Motor neuron (in vitro differentiated cells): ENCODE measurements at places on chromosomes 1 and 21.

DNA sequence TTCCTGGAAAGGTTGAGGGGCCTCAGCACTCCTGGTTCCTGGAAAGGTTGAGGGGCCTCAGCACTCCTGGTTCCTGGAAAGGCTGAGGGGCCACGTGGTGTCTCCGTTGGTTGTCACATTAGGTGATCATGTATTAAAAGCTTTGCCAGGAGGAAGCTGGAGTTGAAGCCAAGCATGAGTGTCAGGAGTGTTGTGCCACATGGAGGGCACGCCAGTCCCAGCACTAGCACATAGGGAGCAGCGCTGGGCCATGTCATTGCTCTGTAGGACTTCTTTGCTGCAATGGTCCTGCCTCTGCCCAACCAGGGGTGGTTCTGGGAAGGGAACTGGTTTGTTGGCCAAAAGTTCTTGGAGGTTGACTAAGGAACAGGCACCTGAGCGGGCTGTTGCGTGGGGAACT lies 13.3 kb downstream of the ATP5PO start:
- ATAC-seq = no peak

DNA sequence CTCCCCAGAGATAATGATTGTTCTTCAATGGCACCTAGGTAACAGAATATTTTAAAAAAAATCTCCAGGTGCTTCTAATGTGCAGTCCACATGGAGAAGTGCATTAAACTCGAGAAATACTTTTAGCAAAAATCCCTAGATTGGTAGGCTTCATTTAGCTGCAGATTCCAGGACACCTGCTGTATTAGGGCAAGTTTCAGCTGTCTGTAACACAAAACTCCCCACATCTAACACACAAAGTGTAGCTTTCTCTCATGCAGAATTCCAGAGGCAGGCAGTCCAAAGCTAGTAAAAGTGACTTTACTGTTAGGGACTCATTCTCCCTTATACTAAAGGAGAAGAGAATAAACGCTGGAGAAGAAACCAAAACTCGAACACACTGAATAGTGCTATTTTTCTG lies 1414.3 kb upstream of the B3GALT2 start:
- ATAC-seq = no peak

DNA sequence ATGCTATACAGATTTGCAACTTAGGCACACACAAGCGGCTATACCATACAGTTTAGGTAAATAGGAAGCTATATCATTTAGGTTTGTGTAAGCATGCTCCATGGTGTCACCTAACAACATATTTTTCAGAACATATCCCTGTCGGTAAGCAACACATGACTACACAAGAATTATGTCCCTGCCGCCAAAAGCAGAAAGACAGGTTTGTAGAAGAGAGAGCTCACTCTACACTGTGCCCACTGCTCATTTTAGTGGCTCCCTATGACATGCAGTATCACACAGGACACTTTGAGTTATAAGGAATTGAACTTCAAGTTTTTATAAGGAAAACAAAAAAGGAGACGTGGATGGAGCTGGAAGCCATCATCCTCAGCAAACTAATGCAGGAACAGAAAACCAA lies 132.5 kb upstream of the KAZN start:
- no peak for ATAC-seq

DNA sequence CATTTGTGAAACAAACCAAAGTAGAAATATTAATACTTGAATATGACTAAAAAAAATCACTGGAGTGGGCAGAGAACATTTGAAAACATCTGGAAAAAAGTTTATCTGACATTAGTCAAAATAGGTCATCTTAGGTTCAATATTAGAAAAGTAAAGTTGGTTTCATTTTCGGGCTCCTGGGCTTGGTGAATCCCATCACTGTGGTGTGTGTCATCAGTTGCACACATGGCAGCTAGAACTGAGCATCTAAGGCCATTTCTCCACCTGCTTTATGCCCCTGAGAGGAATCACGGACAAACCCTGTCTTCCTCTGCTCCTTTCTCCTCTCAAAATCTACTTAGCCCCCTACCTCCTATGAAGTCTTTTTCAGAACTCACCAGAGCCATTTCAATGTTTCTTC lies 5.4 kb downstream of the HSD11B1 start:
- peak; percentile 32 for ATAC-seq

DNA sequence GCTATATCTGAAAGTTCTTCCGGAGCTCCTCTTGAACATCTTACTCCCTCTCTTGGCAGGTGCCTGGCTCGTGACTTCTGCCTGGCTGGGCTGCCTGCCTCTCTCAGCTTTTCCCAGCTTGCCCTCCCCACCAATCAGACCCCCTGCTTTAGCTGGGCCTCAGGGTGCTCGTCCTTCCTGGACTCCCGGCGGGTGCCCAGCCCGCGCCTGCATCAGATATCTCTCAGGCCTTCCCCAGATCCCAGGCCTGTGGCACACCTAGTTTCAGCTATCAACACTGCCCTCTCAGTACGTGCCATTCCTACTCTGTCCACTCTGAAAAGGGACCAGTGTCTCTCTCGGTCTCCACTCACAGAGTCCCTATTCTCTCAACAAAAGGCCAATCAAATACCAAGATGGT lies 96.5 kb upstream of the CLDN14 start:
- ATAC-seq = no peak

- ATAC-seq = peak; percentile 41
These were observed 40.3 kb upstream of the CNTN2 start for GRCh38 chr1:205002705-205003104.

DNA sequence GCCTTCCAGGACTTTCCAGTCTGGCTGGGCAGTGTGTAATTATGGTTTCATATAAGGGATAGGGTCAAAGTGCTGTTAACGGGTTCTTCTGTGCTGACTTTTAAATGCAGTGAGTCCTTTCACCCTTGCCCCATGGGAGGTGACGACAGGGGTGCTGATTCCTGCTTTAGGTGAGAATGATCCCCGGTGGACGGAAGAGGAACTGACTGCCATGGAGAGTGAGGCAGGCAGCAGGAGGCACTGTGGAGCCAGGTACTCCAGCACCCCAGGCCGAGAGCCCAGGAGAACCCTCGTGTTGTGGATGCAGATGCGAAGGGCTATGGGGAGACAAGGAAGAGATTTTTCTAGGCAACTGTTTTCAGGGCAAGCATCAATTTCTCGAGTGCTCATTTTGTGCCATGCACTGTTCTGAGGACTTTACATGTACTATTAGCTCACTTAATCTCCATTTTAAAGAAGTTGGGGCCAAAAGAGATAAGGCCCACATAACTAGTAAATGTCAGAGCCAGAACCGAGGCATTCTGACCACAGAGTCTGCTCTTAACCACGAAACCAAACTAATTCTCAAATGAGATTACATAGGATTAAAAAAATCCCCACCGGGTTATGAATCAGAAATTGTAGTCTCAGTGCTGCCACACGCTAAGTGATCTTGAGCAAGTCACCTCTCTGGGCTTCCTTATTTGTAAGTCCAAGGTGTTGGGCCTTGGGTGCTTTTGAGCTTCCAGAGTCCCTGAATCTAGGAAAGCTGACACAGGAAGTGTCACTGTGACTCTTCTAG lies 28.2 kb downstream of the STPG1 start:
- no peak for ATAC-seq

DNA sequence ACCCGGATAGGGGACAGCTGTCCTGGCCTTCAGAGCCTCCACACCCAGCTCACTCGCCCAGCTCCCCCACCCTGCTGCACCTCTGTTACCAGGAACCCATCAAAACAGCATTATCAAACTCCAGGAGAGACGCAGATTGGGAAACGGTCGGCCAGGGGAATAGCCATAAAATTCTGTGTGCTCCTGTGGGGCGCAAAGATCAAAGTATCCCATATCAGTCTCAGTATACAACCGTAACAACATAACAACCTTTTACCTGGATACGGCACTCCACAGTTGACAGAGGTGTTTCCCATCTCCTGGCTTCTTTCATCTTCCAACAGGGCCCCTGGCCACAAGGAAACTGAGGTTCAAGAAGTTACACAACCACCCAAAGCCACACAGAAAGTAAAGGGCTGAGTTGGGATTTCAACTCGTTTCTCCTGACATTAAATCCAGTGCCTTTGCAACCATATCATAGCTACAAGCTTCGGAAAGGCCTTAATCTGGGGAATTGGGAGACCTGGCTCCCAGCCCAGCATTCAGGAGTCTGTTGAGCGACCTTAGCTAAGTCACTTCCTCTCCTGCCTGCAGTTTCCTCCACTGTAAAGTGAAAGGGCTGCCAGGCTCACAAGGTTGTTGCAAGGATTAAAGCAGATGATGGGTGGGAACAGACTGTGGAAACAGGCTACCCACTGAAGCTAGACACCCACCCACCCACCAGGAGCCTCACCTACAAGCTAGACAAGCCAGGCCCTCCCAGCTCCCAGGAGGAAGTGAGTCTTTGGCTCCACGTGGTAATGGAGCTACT lies 8.1 kb upstream of the EPHB2 start:
- no peak for ATAC-seq

- ATAC-seq = no peak
These were observed 13.8 kb downstream of the NPHP4 start for GRCh38 chr1:5978452-5978851.

DNA sequence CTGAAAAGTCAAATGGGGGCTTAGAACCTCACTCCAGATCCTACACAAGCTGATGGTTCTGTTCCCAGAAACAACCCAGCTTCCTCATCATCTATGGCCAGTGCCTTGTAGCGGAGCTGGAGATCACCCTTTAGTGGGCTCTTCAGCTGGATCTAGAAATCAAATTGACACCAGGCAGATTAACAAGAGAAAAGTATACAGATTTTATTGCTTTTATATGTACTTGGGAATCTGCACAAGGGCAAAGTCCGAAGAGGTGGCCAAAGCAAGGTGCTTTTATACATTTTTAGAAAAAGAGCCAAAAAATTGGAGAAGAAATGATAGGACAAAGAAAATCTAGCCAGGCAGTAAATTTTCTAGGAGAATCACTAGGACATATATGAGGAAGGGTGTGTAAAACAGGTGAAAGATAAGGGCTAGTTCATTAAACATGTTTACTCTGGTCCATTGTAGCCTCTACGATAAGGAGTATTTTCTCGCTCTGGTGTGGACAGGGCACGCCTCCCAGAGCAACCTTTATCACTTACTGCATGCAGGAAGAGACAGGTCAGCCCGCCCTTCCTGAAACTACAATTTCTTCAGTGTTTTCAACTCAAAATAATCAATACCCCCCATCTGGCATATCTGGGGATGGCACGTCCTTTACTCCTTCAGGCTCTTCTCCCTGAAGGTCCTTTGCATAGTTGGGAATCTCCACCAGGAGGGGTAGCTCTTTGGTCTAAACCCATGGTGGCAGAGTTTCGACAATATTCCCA lies 14.0 kb upstream of the LGALS8 start:
- no peak for ATAC-seq

- no peak for ATAC-seq
These were observed 115.8 kb downstream of the NR5A2 start for GRCh38 chr1:200143347-200143746.

DNA sequence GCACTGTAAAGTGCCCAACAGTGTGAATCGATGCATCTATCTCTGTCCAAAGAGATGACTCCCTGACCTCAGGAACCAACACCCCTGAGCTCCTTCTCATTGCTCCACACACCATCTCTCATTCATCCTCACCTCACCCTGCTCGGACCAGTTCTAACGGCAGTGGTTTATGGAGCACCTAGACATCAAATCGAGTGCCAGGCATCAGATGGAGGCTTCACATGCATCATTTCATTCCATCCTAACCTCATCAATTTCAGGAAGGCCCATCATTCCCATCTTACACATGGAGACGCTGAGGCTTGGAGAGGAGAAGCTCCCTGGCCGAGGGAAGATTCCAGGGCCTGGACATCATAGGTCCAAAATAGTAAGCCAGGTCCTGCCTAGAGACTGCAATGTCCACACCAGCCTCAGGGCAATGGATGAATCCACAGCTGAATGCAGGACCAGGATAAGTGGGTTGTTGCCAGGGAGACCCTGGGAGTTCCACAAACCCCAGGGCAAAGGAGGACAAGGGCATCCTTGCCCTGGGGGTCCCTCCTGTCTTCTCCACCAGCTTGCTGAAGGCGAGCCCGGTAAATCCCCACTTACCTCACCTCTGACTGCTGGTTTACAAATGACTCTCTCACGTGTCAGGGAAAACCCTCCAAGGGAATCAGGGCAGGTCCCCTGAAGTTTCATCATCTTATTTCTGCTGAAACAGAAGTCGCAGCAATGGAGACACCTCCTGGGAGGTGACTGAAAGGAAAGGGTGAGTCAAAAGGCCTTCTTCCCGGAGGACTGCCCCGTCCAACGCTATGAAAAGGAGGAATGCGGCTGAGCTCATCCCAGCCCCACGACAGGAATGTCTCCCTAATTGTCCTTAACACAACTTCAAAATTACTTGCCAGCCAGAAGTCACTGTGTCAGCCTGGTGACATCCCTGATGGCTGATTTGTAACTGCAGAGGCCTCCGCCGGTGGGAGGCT lies 9.0 kb upstream of the IFFO2 start:
- ATAC-seq = peak; percentile 93

- ATAC-seq = no peak
These were observed 33.0 kb upstream of the PRRX1 start for GRCh38 chr1:170630977-170631376.

DNA sequence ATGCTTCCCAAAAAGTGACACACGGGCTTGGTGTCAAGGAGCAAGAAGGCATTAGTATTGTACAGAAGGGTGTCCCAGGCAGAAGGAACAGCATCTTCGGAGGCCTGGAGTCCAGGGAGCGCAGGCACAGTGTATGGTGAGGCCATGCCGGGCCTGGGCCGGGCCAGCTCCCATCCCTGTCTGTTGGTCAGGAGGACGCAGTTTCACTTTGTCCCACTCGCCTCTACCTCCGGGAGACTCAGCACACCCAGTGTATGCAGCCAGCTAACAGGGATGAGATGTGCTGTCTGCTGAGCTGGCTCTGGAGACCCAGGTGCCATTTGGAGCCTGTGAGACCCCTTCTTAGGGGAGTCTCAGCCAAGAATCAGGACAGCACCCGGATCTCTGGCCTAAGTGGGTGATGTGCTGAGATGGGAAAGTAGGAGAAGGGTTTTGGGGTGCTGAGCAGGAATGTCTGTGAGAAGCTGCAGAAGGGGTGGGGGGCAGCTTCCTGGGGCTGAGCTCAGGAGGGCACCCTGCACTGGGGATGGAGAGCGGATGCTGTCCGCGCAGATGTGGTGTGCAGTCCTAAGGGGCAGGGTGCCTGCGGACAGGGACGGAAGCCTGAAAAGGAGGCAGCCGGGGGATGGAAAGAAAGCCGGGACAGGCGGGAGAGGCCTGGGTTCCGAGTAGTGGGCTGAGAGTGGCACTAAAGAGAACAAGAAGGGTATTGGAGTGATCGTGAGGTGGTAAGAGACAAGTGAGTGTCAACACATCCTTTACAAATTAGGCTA lies 25.7 kb downstream of the DMRTB1 start:
- peak; percentile 16 for ATAC-seq

DNA sequence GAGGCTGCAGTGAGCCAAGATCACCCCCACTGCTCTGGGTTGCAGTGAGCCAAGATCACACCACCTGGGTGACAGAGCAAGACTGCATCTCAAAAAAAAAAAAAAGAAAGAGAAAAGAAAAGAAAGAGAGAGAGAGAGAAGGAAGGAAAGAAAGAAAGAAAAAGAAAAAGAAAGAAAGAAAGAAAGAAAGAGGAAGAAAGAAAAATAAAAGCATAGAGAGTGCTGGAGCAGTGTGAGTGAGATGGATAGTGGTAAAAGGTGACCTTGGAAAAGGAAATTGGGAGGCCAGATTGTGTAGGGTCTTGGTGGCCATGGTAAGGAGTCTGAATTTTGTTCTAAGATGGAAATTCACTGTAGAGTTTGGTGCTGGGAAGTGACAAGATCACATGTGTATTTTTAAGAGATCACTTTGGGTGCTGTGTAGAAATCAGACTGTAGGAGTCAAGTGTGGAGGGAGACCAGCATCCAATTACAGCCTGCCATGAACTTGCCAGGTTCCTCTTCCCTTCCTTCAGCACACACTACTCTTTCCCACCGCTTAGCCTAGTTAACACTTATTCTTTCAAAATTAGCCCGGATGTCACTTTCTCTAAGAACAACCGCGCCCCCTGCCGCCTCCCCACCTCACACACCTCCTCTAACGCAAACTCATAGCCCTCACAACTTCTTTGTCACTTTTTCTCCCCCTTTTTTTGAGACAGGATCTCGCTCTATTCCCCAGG lies 17.9 kb downstream of the MTX1 start:
- peak; percentile 19 for ATAC-seq
